ENCODE measurements at places on chromosomes 4 and X.
A peak's percentile ranks its signal among the peaks of the same experiment; 100 is the strongest.

- no peak for DNase-seq
Observed at GRCh38 chrX:21708116-21708515, 49.8 kb downstream of the SMPX start.

DNA sequence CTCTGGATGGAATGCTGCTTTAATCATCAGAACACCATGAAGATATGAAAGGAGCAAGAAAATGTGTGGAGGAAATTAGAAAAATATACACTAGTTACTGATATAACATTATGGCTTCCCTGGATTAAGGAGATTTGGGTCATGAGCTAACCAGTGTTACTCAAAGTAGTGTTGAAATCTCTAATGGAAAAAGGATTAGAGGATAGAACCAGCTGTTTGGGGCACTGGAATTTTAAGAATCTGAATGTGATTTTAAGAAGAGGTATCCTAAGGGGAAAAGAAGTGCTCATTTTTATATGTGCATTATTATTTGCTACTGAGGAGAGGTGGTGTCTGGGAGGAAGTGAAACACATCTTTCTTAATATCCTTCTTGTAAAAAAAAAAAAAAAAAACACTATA, 164.1 kb upstream of the PPARGC1A start:
- DNase-seq = no peak

DNA sequence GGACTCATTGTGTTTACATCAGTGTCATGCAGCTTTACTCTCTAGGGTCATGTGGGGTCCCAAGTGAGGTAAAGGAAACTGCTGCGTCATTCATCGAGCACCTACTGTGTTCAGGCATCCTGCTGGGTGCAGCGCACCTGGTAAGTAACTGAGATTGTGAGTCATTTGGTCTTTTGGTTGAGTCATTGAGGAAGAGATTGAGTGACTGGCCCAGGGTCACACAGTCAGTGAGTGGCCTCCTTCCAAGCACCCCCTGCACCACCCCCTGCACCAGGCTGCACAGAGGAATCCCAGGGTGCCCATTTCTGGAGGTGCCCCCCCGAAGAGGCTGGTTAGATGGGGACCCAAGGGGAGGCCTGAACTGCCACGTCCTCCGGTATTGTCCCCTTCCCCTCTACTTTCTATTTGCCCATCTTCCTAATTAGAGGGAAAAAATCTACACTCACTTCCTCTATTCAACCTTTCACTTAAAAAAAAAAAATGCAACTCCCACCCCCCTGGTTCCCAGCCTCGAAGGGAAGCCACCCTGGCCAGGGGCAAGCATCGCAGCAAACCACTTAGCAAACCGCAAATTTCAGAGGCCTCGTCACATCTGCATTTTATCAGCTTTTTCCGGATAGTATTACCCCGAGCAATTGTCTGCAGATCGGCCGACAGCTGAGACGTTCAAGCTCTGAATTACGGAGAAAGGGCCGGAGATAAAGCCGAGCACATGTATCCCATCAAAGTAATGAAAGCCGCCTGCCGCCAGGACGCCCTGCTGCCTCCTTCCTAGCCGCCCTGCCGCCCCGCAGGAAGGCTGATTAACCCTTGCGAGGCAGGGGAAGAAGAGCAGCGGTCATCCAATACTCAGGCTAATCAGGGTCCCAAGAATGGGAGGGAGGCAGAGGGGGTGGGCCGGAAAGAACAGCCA, 96.3 kb upstream of the MSX1 start:
- peak; percentile 18 for DNase-seq

DNA sequence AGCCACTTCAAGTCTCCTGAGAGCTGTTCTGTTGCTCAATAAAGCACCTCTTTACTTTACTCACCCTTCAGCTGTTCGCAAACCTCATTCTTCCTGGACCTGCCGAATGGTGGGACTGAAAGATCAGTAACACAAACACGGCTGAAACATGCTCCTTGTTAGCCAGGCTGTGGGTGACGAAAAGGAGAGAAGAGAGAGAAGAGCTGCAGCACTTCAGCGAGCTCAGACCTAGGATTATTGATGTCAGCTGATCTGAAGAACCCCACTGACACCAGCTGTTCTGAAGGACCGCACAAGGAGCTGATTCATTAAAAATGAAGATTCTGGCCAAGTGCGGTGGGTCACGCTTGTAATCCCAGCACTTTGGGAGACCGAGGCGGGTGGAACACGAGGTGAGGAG, 2020.0 kb upstream of the ADGRL3 start:
- DNase-seq = no peak

DNA sequence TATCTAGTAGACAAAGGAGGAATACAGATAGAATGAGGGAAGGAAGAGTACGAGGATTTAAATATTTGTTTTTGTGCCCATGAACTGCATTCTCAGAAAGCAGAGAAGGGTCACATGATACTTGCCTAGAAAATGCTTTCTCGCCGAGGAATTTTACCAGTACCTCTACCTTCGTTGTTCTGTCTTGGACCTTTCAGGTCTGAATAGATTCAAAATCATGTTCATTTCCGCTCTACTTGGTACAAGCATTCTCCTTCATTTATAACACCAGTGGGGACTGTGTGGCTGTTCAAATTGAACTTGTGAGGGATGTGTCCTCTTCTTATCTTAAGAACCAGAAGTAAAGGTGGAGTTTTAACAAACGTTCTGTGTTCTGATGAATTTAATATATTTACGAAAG, 1.9 kb downstream of the USP38 start:
- no peak for DNase-seq

DNA sequence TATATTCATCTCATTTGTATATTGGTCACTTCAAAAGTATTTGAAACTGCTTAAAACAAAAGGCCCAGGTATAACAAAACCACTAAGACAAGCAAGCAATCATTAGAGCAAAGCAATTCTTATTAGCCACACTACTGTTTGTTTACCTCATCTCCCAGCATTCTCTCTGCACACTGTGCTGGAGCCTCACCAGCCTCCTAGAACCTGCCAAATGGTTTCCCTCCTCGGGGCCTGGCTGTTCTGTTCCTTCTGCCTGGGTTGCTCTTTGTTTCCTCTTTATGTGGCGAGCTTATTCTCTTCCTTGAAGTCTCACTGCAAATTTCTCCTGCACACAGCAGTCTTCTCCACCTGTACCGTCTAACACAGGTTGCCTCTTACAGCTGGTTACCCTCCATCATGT, 67.5 kb upstream of the MND1 start:
- DNase-seq = no peak

GRCh38 chr4:75099321-75099720, 166.4 kb downstream of the PARM1 start:
- DNase-seq = no peak

- no peak for DNase-seq
Observed at GRCh38 chr4:93828995-93829819, 654 bp downstream of the ATOH1 start.

DNA sequence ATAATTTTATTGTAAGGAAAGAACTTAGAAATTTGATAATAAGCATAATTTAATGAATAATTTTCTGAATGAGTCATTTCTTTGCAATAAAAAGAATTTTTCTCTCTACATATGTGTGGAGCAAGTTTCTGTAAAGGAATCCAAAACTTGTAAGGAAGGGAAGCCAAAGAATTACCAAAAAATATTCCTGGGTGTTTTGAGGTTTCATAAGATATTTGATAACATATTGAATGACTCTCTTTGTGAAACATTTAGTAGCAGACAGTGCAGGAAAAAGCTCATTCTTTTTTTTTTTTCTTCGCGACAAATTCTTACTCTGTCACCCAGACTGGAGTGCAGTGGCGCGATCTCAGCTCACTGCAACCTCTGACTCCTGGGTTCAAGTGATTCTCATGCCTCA, 469.0 kb upstream of the MAGEB2 start:
- no peak for DNase-seq

GRCh38 chr4:74545448-74545847, 100.5 kb downstream of the AREG start:
- no peak for DNase-seq

DNA sequence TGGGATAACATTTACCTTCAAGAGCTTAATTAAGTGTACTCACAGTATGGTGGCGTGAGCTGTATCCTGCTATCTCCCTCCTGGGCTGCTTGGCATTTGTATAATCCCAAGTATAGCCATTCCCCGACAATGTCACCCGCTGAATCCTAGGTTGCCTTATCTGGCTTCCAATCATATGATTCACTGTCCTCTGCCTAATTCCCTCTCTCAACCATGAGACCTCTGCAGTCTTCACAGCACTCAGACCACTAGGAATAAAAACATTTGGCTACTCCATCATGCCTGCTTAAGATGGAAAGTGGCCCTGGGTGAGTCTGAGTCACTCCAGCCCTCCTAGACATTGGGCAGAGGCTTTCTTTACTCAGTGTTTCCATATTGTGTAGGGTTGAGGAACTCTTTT, 28.9 kb upstream of the WDFY3 start:
- DNase-seq = no peak

- no peak for DNase-seq
Observed at GRCh38 chrX:130304587-130305368, 34.9 kb upstream of the SLC25A14 start.

- no peak for DNase-seq
Observed at GRCh38 chrX:45001048-45001447, 128.1 kb downstream of the KDM6A start.

- no peak for DNase-seq
Observed at GRCh38 chrX:63740382-63740781, 44.6 kb downstream of the ARHGEF9 start.

- no peak for DNase-seq
Observed at GRCh38 chrX:49838374-49838773, 9.3 kb downstream of the PAGE4 start.

GRCh38 chr4:54727346-54727745, 69.6 kb downstream of the KIT start:
- no peak for DNase-seq

GRCh38 chr4:6333301-6334202, 63.9 kb downstream of the WFS1 start:
- DNase-seq = no peak

DNA sequence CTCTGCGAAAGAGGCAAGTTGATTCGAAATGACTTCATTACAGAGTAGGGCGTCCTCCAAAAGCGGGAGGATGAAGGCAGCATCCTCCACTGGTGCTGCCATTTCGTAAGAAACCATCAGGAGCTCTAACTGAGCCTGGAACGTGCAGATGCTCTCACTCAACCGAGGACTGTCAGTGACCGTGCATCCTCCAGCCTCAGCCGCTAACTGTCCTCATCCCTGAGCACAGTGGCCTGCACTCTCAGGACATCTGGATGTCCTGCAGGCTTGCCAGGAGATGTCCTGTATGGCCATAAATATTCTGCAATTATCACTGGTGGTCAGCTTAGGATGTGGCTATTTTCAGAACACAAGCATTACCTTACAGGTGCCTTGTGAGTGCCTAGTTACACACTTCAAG, 107.1 kb upstream of the ADRA2C start:
- no peak for DNase-seq

DNA sequence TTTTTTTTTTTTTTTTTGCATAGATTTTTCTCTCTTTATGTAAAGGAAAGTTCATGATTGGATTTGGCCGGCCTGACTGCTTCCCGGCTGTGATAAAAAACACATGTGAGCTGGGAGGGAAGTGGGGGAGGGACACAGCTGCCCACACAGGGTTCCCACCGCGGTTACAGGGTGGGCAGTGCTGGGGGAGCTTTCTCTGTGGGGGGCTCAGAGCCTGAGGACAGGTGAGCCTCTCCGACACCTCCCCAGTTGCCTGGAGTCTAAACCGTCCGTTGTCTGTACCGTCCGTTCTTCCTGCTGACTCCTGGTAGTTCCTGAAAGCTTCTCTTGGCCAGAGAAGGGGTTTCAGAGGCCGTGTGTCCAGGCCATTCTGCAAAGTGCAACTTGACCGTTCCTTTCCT, 21.8 kb downstream of the SHOX start:
- DNase-seq = no peak

DNA sequence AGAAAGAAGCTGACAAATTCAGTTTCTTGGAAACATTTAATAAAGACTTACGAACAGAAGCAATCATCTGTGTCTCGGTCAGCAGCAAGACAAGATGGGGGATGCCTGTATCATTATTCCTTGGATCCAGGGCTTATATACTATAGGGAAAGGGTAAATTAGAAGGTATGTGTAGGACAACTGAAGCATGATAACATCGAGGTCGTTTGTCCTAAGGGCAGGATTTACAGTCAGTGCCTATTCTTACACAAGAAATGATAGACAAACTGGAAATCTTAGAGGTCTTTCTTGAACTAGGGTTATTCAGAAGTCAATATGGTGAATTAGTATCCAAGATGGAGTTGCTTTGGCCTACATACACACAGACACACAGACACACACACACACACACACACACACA, 553.0 kb downstream of the STPG2 start:
- no peak for DNase-seq

GRCh38 chr4:24533364-24533763, 51.0 kb downstream of the DHX15 start:
- no peak for DNase-seq

DNA sequence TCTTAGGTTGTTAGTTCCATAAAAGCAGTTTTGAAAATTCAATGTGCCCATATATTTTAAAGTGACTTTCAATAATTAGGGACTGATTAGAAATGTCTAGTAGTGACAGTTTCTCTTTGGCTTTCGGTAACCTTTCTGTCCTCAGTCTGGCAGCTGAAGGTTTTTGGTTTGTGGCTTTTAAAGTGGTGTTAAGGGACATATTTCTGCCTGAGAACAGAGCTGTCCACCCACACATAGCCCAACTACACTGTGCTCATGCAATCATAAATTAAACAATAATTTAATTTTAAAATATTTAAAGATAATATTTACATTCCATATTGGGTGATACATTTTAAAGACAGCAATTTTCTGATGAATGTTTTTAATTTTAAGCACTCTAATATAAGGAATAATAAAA, 335.0 kb upstream of the TENM3 start:
- DNase-seq = no peak

DNA sequence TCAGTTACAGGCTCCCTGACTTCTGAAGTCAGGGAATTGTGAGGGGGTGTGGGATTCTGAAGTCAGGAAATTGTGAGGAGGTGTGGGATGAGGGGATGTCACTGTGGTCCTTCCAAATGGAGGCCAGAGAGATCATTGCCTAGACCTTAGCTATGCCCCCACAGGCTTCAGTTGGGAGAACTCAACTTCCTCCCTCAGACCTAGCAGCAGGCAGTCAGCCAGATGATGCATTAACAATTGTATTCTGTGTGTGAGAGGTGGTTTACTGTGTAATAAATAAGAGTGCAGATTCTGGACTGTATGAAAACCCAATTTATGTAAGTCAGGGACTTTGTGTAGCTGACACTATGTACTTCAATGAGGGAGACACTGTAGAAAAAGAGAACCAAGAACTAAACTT, 65.7 kb downstream of the FREM3 start:
- DNase-seq = no peak

GRCh38 chr4:107153228-107153627, 117.1 kb upstream of the DKK2 start:
- no peak for DNase-seq

GRCh38 chr4:183030309-183030708, 68.7 kb upstream of the WWC2 start:
- DNase-seq = no peak

- DNase-seq = no peak
Observed at GRCh38 chr4:93645120-93645519, 183.4 kb upstream of the ATOH1 start.

Measured in brain pericyte (primary cell).